ENCODE measurements at places on chromosomes 12 and 14. TPM values are rescaled to one million over a fixed set of nuclear protein-coding genes. Genes with fewer than 3 reads are reported as not detected.

Gene ANG
- total RNA-seq, result 2.3 TPM

- DNase-seq, result no peak
- H3K4me1 ChIP-seq, result peaks cover 10% of the 10 kb centered on the region
- peak overlapping the region; percentile 29 for H3K4me3 ChIP-seq
Observed at GRCh38 chr12:113057565-113058485, 1.3 kb downstream of the DTX1 start.

GRCh38 chr14:52055167-52055566 lies 13.7 kb downstream of the NID2 start:
- H3K36me3 ChIP-seq, result peaks cover 3% of the 10 kb centered on the region
- no peak overlapping the region for H3K4me3 ChIP-seq
- H3K27ac ChIP-seq, result no peak overlapping the region

Gene FGD6
- 17.3 TPM for total RNA-seq

DNA sequence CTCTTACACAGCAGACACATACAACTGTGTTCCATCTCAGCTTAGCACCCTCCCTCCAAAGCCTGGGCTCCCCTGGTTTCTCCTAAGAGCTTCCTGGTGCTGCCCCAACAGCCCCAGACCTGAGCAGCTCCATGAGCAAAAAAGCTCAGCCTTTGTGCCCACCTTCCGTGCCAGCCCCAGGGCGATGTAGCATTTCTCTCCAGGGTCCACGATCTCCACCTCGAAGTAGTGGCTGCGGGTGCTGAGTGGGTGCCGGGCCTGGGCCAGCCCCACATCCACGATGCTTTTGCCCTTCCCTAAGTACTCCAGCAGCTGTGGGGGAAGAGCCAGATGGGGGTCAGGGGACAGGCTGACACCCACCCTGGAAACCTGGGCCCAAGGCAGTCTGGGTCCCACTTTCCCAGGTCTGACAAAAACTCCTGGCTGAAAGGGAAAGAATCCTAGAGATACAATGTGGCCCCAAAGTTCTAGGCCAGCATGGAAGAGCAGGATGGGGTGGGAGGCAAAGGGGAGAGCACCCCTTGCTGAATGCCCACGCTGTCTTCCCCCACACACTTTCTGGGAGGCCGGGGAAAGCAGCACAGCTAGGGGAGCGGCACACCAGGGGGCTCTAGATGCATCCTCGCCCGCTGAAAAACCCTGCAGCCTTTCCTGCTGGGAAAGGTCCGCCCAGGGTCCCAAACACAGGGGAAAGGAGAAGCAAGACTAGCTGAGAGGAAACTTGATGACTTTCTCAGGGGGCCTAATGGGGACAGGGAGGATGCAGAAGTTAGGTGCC lies 11.0 kb downstream of the SPRYD3 start:
- H3K4me1 ChIP-seq, result peaks cover 32% of the 10 kb centered on the region
- no peak overlapping the region for H3K4me3 ChIP-seq
- H3K27ac ChIP-seq, result no peak overlapping the region
- no peak for DNase-seq
- H3K36me3 ChIP-seq, result peaks cover 5% of the 10 kb centered on the region
- H3K27me3 ChIP-seq, result no peaks in the 10 kb centered on the region

- H3K27me3 ChIP-seq, result no peaks in the 10 kb centered on the region
- DNase-seq, result no peak
- H3K27ac ChIP-seq, result no peak overlapping the region
- H3K4me1 ChIP-seq, result no peaks in the 10 kb centered on the region
Observed at GRCh38 chr14:95910628-95911027, 34.0 kb downstream of the TUNAR start.

GRCh38 chr12:66662729-66663128 lies 16.1 kb downstream of the GRIP1 start:
- DNase-seq, result no peak
- no peaks in the 10 kb centered on the region for H3K27me3 ChIP-seq
- H3K4me3 ChIP-seq, result no peak overlapping the region
- no peaks in the 10 kb centered on the region for H3K36me3 ChIP-seq
- no peaks in the 10 kb centered on the region for H3K4me1 ChIP-seq
- H3K27ac ChIP-seq, result no peak overlapping the region

DNA sequence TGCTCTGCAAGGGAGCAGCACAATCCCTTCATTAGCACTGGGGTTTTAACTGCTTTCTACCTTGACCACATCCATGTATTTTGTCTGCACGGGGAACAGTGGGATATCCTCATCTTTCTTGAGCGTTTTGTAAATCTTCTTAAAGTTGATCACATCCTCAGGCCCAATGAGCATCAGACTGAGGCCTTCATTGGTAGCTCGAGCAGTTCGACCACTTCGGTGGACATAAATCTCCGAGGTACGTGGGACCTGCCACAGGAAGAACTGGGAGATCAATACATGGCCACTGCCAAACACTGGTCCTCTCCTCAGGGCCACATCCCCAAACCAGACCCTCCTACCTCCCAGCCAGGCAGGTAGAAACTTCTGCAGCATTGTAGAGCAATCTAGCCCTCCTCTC lies 26.1 kb downstream of the DDX24 start:
- H3K27ac ChIP-seq, result no peak overlapping the region
- peaks cover 5% of the 10 kb centered on the region for H3K4me1 ChIP-seq
- H3K27me3 ChIP-seq, result no peaks in the 10 kb centered on the region
- no peak overlapping the region for H3K4me3 ChIP-seq
- peaks cover 33% of the 10 kb centered on the region for H3K36me3 ChIP-seq
